ENCODE measurements at places on chromosomes 7 and 10.

DNA sequence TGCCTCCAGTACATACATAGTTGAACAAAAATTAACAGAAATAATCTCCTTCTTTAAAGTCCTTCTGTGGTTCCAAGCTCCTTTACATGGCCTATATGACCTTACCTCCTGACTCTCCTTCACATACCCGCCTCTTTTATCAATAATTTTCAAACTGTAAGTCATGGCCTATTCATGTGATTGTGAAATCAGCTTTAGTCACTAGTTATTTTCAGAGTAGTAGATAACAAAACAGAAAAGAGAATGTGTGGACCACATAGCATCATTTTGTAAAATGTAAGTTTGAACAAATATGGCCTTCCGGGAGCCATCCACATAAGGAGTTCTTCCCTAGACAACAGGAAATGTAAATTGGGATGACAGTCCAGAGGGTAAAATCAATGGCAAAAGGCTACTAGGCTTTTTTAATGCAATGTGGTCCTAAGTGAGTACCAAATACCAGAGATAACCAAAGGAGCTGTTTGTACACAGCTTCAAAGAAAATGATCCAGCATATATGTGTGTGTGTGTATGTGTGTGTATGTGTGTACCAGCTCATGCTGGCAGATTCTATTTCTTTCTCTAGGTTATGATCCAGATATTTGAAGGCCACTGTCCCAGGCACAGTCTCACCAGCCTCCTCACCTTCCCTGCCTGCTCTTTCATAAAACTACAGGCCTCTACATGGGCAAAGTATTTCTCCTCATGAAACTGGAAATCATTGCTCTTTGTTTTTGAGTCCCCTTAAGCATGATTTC lies 12.3 kb upstream of the FAM133B start:
- H3K27me3 ChIP-seq: peaks cover 6% of the 10 kb centered on the region
- H3K4me1 ChIP-seq: no peaks in the 10 kb centered on the region
- no peak overlapping the region for H3K4me3 ChIP-seq
- no peaks in the 10 kb centered on the region for H3K36me3 ChIP-seq
- no peak overlapping the region for H3K27ac ChIP-seq
- DNase-seq: no peak

- H3K36me3 ChIP-seq: no peaks in the 10 kb centered on the region
- H3K4me3 ChIP-seq: peak overlapping the region; percentile 80
- H3K27ac ChIP-seq: peak overlapping the region; percentile 41
- DNase-seq: peak; percentile 35
- H3K4me1 ChIP-seq: no peaks in the 10 kb centered on the region
Observed at GRCh38 chr7:74269757-74270277, 15.6 kb upstream of the RFC2 start.

DNA sequence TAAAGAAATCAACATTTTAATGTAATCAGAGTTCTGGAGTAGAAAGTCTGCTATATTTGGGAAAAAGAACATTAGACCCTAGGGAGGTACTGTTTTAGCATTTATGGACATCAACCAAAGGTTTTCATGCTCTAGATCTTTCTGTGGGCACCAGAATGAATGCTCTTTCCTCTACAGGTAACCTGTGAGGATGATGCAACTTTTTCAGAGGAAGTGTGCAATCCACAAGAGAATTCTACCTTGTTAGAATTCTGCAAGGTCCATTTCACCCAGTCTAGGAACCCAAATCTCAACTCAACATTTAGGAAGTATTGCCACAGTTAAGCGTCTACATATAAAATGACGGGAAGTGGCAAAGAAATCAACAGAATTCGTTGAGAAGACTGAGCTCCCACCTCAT lies 139.9 kb upstream of the FAM171A1 start:
- H3K4me1 ChIP-seq: no peaks in the 10 kb centered on the region
- no peak overlapping the region for H3K4me3 ChIP-seq
- no peak for DNase-seq
- no peak overlapping the region for H3K27ac ChIP-seq

DNA sequence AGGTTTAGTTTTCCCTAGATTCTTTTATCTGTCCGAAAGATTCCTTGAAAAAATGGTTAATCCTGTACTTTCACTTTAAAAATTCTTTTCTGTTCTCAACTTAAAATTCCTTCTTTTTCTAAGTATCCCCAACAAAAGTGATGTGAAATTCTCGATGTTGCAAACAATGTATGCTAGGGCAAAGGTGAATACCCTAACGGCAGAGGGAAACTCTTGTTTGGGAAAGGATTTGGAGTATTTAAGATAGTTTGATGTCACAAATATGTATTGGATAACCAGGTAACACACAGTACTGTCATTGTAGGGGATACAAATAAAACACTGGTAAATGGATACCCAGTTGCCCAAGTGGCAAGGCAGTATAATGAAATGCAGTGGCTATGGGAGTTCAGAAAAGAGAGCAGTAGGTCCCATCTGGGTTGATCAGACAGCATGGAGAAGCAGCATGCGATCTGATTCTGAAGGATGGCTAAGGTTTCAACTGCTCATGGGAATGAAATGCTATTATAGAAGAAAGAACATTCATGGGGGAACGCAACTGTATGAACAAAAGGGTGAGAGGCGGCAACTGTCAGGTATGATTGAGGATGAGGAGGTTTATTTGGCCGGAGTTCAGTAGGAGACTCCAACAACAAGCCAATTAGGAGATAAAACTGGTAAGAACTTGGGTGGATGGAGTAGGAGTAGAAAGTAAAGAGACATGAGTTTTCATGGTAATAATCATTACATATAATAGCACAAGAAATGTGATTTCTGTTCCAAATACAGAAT lies 3.2 kb upstream of the EPC1 start:
- H3K27me3 ChIP-seq: no peaks in the 10 kb centered on the region
- H3K4me1 ChIP-seq: peaks cover 34% of the 10 kb centered on the region
- no peak for DNase-seq

DNA sequence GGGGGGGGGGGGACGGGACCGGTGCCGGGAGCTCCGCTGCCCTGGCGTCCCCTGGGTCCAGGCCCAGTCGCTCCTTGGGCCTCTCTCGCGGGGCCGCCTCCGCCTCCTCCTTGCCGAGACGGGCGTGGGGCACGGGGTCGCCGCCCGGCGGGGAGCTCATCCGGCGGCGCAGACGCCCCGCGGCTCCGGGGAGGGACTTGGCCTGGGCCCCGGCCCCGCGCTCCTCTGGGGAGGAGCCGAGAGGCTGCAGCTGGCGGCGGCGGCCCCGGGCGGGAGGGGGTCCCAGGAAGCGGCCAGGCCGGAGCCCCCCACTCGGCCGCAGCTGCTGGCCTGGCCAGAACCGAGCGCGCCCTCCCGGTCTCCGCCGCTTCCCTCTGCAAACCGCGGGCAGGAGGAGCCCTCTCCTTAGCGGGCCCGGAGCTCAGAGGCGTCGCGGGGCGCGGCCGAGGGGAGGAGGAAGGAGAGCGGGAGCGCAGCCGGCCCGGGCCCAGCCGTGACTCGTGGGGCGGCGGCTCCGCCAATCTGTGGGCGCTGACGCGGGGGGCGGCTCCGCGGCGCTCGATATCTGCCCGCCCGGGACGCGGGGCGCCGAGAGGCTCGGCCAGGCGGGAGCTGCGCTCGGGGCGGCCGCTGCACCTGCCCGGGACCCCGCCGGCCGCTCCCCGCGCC lies at the start of gene FAM20C:
FAM20C (plus strand) TSS at position 591 of the 669 bp plus-strand sequence. CDS start 629 bp downstream, outside the sequence.
- peaks cover 31% of the 10 kb centered on the region for H3K4me1 ChIP-seq
- peaks cover 31% of the 10 kb centered on the region for H3K27me3 ChIP-seq
- peak within 1 kb of the TSS; percentile 81 for H3K27ac ChIP-seq
- DNase-seq: peak; percentile 55

- no peak for DNase-seq
- peaks cover 11% of the 10 kb centered on the region for H3K36me3 ChIP-seq
- H3K27me3 ChIP-seq: no peaks in the 10 kb centered on the region
Observed at GRCh38 chr10:14545827-14546226, 215.1 kb upstream of the FRMD4A start.

DNA sequence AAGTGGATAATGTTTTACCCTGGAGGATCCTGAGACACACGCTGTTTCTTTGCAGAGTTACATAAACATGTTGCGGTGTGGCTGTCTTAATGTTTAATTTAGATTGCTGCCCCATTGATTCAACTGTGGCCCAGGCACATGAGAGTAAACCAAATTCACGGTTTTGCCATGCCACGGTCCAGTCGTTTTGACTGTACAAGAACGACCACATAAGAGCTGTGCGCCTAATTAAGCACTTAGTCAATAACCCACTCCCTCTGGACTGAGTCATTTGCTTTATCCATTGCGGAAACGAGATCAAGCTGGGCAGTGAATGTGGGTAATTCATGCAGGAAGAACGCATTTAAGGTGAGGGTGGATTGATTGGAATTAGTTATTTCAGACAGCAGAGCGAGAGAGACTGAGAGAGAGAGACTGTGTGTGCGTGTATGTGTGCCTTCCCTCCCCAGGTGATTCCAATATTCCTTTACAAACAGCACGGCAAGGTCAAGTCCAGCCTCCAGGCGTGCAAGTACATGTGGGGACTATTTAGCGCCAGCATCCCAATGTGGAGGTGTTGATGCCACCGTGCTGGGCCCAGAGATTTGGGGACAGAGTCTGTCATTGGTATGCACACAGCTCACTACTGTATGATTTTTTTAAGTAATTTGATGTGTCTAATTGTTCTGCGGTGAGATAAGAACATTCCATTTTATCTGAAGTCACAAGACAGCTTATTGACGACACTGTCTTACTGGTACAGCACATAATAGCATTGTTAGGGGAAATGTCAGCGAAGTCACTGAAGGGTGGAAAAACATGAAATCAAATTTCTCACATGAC lies 8.4 kb upstream of the TEX36 start:
- peaks cover 10% of the 10 kb centered on the region for H3K4me1 ChIP-seq
- no peak overlapping the region for H3K4me3 ChIP-seq
- no peaks in the 10 kb centered on the region for H3K27me3 ChIP-seq
- DNase-seq: no peak
- no peaks in the 10 kb centered on the region for H3K36me3 ChIP-seq

DNA sequence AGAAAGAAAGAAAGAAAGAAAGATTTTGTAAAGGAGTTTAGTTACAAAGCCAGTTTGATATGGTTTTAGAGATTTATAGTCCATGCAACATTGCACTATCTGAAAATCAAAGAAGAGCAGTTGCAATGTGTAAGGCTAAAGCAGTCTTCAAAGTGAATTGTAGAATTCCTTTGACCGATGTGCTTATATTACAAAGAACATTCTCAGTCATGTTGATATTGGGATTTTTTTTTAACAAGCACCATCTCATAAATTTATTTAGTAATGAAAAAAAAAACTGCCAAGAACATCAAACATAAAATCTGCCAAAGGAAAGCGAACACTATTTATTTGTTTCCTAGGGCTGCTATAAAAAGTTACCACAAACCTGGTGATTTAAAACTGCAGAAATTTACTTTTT lies 133.3 kb downstream of the DGKB start:
- DNase-seq: no peak
- no peak overlapping the region for H3K4me3 ChIP-seq
- H3K4me1 ChIP-seq: peaks cover 10% of the 10 kb centered on the region
- H3K27me3 ChIP-seq: no peaks in the 10 kb centered on the region
- no peak overlapping the region for H3K27ac ChIP-seq
